ENCODE measurements at places on chromosomes 12 and 14. TPM values are rescaled to one million over a fixed set of nuclear protein-coding genes. Genes with fewer than 3 reads are reported as not detected.
A peak's percentile ranks its signal among the peaks of the same experiment; 100 is the strongest.

DNA sequence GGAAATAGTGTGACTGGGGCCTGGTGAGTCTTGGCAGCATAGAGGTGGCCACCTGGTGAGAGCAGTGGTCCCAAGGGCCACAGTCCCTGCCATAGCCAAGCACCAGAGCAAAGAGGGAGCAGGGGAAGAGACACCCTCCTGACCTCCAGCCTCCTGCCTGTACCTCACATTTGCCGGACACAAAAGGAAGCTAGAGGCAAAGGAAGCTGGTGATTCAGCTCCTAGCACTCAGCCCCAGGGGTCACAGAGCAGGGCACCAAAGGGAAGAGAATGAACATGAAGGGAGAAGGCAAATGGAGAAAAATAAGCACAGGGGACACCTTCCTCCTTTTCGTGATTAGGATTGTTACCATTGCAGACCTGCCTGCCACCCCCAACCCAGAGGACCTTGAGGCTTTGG lies 216.8 kb downstream of the ZFP36L1 start:
- DNase-seq = peak; percentile 59

DNA sequence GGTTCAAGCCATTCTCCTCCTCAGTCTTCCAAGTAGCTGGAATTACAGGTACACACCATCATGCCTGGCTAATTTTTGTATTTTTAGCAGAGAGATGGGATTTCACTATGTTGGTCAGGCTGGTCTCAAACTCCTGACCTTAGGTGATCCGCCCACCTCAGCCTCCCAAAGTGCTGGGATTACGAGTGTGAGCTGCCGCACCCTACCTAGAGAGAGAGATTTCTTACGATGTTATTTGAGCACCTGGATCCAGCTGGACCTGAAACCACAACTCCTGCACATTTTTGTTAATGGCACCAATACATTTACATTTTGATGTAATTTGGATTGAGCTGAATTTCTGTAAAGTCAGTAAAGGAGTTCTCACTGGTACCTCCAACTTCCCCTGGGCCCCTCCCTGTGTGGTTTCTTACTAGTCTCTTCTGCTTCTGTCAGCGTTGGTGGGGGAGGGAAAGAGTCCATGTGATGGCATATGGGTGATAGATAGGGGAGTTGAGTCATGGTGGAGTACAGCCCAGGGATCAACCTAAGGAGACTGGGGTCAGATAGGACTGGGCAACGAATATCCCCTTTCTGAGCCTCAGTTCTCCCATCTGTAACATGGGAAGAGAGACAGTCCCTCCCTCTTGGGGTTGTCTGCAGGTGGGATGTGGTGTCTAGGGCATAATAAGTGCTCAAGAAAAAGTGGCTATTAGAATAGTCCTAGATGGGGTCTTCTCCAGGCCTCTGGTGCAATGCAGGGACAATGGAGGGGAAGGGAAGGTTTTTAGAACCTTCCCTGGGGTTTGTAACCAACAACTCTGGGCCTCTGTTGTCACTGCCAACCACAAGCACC lies 83.3 kb upstream of the MED13L start:
- DNase-seq = no peak

DNA sequence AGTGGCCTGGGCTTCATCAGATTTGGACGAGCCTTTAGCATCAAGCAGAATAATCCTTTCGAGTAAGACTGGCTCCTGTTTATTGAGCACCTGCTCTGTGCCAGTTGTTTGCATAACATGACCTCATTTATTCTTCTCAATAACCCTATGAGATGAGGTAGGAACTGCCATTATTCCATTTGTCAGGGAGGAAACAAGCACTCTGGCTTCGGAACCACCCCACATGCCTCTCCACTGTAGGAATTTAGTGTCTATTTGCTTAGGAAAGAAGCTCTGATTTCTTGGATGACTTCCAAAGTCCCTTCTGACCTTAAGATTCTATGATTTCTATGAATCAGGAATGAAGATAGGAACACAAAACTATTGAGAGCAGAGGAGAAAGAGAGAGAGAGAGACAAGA lies 11.0 kb downstream of the SAMD4A start:
- DNase-seq = peak; percentile 48

DNA sequence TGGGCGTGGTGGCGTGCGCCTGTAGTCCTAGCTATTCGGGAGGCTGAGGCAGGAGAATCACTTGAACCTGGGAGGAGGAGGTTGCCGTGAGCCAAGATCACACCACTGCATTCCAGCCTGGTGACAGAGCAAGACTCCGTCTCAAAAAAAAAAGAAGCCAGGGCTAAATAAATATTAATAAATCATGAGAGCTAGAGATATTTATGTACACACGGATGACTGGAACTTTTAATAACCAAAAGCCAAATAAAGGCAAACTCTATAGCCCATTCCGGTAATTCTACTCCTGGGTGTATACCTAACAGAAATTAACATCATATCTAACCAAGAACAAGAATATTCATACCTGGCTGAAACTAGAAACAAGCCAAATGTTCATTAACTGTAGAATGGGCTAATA lies 7.7 kb upstream of the TRAFD1 start:
- no peak for DNase-seq

DNA sequence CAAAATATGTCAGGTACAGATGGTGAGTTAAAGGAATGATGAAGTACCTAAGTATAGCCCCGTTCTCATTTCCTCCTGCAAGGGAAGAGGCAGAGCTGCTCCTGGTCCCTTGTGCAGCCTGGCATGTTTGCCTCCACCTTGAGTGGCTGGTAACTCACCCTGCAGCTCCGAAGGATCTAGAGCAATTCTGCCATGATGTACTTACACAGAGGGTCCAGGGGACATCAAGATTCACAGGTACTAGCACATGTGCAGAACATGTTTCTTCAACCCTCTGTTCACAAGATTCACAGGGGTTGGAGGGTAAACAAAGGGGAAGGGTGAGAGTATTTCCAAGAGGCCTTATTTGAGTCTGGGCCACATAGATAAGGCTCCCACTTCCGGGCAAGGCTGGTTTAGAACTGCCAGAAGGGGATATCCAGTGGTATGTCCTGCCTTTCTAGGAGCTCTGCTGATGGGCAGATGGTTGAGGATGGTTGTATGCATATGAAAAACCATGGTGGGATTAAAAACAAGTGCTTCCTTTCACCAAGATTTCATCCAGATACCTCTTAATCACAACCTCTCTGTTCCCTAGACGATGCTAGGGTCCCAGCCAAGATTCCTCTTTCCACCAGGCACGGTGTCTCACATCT lies 7.7 kb downstream of the DCTN2 start:
- no peak for DNase-seq

DNA sequence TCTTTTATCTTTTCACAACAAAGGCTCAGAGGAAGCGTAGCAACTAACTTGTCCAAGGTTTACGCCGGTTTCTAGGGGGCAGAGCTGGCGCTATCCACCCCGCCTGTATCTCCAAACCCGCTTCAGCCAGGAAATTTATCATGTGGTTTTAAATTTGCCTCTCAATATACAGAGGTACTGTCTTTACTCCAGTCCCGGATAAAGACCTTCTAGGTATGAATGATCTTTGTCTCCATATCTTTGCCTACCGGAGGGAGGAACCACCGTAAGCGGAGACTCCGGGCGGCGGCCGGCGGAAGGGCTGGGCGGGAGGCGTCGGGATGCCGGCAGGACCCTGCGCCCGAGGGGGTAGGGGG lies 693 bp upstream of the RIMKLB start:
- DNase-seq = peak; percentile 62

DNA sequence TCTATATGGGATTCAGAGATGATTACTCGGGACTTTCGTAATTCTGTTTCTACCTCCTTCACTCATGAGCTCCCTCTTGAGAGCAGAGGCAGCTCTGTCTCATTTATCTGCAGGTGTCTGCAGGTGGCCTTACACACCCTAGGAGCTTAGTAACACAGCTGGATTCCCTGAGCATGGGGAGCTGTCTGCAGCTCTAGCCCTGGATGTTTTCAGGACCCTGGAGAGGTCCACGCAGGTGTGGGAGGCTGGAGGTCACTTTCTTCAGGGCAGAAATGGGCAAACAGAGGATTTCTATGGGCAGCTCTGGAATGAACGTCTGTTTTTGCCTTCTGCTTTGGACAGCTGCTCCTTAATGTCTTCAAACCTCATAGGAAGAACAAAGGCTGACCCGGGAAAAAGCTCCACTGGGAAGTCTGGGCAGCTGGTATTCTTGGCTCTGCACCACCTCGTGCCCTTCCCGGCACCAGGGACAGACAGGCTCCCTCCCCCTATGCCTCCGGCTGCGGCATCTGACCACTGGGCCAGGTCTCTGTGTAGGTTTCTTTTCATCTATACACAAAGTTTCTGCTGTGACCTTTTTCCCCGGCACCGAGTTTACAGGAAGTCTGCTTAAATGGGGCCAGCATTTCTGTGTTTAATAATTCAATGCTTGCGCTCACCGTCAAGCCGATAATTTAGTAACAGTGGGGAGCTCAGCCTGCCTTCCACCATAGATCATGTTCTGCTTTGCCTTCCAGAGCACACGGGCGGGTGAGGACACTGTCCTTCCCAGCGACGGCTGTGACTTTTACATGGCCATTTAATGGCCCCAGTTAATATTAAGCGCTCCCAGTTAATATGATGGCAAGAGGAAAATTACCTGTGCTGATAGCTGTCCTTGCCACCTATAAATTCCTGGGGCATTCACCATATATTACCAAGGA lies 320.2 kb upstream of the SFSWAP start:
- no peak for DNase-seq

DNA sequence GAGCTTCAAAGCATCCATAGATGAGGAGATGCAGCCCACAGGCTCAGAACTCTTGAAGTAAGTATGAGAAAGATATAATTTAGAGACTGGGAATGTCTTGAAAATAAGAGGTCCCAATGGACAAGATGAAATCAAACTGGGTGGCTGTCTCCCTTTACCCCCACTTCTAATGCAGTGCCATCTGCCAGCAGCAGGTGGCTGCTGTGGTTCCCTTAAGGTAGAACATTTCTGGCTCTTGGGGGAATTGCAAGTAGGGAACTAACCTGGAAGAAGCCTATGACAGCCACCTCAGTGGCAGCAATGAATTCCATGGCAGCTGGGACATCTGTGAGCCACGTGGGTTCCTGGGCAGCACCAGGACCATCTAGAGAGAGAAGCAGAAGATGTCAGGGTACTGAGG lies 648 bp downstream of the ERP27 start:
- no peak for DNase-seq

GRCh38 chr12:45409966-45410365 lies 194.1 kb downstream of the ANO6 start:
- DNase-seq = no peak

- DNase-seq = no peak
Observed at GRCh38 chr12:5459051-5459782, 27.3 kb downstream of the NTF3 start.

GRCh38 chr14:24411443-24412389 lies 12.9 kb downstream of the NYNRIN start:
- peak; percentile 70 for DNase-seq

- DNase-seq = no peak
Observed at GRCh38 chr14:33707716-33708115, 243.2 kb downstream of the EGLN3 start.

- DNase-seq = no peak
Observed at GRCh38 chr12:62771828-62772227, 163.1 kb downstream of the PPM1H start.

- no peak for DNase-seq
Observed at GRCh38 chr12:39647383-39647782, 27.8 kb upstream of the ABCD2 start.

GRCh38 chr14:49622022-49622607 lies 1.5 kb downstream of the MGAT2 start:
- DNase-seq = peak; percentile 18

- DNase-seq = no peak
Observed at GRCh38 chr14:95025941-95026340, 131.4 kb downstream of the DICER1 start.

DNA sequence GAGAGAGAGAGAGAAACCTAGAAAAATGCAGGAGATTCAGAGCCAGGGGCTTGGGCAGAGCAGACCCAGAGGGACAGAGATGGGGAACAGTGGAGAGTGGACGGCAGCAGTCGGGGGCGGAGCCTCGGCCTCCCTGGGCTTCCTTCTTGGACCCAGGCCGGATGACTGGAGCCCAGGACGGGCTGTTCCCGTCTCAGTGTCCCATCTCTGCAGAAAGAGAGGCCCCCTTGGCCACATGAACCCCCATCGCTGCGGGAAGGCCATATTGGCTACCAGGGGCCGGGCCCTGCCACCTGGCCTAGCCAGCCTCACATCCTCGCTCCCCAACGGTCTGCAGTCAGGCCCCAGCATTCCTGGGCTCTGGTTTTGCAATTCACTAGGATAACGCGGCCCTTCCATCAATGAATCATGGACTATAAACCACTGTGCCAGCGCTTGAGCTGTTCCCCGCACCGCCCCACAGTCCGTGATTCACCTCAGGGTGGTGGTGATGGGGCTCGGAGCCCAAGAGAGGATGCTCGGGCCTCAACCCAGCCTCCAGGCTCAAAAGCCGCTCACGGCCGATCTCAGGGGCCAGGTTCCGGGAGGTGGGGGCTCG lies 116.5 kb downstream of the RFLNA start:
- DNase-seq = no peak

- peak; percentile 70 for DNase-seq
Observed at GRCh38 chr14:71720978-71721624, 211.1 kb upstream of the RGS6 start.

GRCh38 chr12:117863002-117863709 lies 105.6 kb downstream of the KSR2 start:
- DNase-seq = no peak

- DNase-seq = no peak
Observed at GRCh38 chr14:50823762-50824636, 7.0 kb downstream of the NIN start.

- no peak for DNase-seq
Observed at GRCh38 chr14:77470224-77470870, 12.5 kb downstream of the AHSA1 start.

- DNase-seq = no peak
Observed at GRCh38 chr14:103738701-103739451, 23.3 kb downstream of the ZFYVE21 start.

DNA sequence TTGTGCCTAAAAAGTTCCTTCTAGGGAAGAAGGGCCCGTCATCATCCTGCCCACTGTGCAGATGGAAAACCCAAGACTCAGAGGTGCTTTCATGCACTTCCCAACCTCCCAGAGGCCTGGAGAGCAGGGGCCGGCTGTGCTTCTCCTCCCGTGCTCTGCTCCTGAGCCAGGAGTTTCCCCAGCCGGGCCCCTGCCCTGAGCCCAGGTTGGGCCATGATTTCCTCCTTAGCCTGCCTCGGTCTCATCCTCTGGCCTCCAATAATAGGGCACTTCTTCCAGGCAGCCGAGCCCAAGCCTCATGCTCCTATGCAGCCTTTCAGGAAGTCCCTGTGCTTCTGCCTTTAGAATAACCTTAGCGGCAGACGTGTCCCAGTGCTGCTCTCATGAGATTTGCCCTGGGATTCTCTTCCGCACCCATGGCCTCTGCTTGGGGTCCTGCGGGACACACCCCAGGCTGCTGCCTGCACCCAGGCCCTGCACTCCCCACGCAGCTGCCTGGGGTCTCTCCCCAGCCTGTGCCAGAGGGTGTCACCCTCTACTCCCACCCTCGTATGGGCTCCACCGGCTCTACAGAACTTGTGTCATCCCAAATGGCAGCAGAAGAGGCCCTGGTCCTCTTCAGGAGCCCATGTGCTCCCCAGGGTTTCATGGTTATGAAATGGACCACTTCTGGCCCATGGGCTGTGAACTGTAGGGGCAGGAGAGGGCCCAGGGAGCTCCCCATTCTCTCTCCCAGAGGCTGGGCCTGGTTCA lies 359.3 kb downstream of the ADGRD1 start:
- DNase-seq = no peak

The DUSP16 gene
- total RNA-seq = 19.5 TPM

The LRCOL1 gene
- 1.2 TPM for total RNA-seq

The KANSL2 gene
- total RNA-seq = 35.8 TPM

The SLC6A13 gene
- not detected for total RNA-seq

The NKX2-1 gene
- not detected for total RNA-seq

The PAPOLA gene
- 164 TPM for total RNA-seq

The KRT6C gene
- total RNA-seq = not detected

The NCAPD2 gene
- total RNA-seq = 90.1 TPM

The UTP20 gene
- 21.5 TPM for total RNA-seq

The TSPAN19 gene
- not detected for total RNA-seq

The KRT79 gene
- not detected for total RNA-seq

Data from endothelial cell of umbilical vein (primary cell).